SK-N-SH (cell line): ENCODE measurements at places on chromosomes 11 and 22.

DNA sequence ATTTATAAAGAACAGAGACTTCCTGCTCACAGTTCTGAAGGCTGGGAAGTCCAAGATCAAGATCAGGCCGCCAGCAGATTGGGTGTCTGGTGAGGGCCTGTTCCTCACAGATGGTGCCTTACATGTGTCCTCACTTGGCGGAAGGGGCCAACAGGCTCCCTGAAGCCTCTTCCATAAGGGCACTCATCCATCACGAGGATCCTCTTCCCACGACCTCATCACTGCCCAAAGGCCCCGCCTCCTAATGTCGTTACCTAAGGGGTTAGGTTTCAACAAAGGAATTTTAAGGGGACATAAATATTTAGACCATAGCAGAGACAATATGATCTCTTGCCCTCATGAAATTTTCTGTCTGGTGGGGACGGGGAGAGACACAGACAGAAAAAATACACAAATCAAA, 18.6 kb downstream of the TP53AIP1 start:
- no peak for DNase-seq

GRCh38 chr22:44522526-44523170, 24.6 kb upstream of the RTL6 start:
- DNase-seq: no peak

DNA sequence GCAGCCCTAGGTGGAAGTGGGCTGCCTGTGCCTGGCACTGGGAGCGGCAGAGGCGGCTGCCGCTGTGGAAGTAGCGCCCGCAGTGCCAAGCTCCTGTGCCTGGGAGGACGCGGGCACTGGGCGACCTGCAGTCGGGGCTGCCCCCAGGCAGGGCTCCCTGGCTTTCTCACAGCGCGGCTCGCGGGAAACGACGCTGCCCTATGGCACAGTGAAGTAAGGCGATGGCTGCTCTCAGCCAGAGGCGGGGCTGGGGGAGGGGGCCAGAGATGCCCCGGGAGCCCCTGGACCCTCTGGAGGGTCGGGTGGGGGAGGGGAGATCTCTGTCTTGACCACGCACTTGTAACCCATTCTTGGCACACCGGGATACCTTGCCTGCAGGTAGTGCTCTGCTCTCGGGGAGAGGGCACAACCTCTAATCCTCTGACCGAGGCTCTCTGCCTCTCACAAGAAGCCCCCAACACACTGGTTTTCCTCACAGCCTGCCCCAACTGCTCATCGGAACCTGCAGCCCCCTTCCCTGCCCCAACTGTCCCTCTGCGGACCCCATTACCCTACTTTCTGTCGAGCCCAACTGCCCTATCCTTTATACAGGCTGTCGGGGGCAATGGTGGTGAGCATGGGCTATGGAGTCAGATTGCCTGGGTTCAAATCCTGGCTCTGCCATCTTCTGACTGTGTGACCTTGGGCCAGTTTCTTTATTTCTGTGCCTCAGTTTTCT, 32.2 kb upstream of the TRIM29 start:
- no peak for DNase-seq

- DNase-seq: no peak
Observed at GRCh38 chr22:40512426-40513136, 123.9 kb downstream of the MRTFA start.

DNA sequence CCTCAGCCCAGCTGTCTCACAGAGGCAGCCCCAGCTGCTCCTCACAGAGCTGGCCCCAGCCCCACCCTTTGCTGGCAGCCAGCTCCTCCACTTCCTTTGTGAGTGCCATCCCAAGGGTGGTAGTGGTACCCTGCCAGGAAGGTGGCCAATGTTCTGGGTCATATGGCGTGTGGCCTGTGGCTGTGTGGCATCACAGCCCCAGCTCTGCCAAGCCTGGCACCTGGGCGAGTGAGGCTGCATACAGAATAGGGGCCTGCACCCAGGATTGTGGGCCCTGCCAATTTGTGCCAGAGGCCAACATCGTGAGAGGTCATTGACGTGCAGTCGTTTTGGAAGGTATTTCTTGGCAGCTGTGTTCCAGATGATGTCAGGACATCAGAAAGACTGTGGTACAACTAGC, 10.7 kb downstream of the TUB start:
- no peak for DNase-seq

GRCh38 chr11:99571094-99571493, 550.3 kb downstream of the CNTN5 start:
- no peak for DNase-seq

GRCh38 chr11:10478574-10479550, 23.8 kb downstream of the AMPD3 start:
- no peak for DNase-seq

DNA sequence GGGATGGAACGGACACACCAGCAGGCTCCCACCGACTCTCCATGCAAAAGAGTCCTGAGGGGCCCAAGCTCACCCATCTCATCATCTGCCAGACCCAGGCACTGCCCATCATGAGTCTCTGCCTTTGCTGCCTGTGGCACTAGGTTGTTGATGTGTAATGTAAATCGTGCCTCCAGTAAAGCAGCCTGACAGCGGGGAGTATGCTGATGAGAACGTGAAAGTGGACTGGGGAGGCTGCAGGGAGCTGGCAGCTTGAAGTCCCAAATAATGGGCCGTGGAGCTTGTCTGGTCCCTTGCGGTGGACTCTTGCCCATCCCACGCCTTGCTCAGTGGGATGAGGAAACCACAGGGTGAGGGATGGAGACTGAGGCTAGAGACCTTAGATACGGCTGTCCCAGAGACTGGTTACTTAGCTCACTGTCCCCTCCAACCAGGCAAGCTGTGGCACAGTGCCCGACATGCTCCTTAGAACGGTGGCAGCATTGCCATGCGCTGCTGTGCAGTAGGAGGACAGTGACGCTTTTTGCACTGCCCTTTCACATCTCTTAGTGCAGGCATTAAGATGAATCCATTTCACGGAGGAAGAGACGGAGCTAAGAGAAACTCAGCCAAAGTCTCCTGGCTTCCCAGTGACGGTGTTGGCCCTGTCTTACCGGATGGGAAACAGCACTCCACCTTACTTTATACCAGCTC, 39.6 kb upstream of the PLET1 start:
- no peak for DNase-seq

DNA sequence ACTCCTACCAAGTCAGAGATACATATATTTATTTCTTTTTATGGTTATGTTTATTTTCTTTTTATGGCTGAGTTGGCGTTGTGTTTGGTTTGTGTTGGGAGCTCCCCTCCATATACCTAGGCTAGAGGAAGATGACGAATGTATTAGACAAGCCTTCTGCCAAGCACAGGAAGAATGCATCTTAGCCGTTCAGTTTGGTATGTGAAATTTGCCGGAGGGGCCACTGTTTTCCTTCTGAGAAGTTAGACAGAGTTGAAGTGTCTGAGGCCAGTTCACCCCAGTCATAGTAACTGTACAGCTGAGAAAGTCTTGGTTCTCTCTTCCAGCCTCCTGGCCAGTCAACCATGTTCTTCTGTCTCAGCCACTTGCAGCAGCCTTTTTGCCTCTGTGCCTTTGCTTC, 29.8 kb downstream of the TEAD1 start:
- no peak for DNase-seq

GRCh38 chr11:27720277-27720830, 20.1 kb upstream of the BDNF start:
- DNase-seq: peak; percentile 62

DNA sequence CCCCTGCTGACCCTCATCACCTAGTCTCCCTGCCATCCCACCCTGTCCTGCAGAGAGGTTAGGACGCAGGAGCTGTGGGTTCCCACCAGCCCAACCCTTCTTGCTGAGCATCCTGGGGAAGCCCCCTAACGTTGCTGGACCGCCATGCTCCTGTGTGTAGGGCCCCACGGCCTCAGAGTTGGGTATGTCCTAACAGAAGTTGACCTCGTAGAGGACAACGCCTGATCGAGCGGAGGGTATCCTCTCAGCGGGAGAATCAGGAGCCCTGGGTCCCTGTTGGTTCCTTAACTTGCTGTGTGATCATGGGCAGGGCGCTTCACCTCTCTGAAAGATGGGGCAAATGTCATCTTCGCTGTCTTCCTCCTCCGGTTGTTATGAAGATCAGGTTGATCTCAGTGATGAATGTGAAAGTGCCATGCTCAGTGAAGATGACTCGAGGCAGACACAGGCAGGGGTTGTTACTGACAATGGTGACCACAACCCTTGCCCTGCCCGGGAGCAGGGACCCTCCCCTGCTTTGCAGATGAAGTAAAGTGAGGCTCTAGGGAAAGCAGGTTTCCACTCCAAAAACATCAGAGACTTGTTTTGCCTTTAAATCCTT, 19.3 kb upstream of the CD5 start:
- DNase-seq: no peak

DNA sequence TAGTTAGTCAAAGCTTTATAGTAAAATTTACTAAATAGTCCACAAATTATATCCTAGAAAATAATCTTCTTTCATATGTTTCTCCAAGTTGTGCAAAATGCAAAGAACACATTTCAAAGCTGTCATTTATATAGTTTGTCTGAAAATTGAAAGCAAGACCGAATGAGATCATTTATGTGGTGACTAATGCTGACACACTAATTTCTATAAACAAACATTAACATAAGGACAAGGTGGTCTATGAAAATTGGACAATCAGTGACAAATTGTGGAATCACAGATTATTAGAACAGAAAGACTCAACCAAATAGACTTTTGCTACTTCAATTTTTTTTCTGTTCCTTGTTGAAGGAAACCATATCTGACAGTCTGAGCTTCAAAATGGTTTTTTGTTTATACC, 1056.1 kb downstream of the LRRC4C start:
- DNase-seq: no peak

GRCh38 chr11:64859542-64860414, 15.3 kb upstream of the CDC42BPG start:
- DNase-seq: no peak

- no peak for DNase-seq
Observed at GRCh38 chr11:30510750-30511149, 75.4 kb downstream of the MPPED2 start.

GRCh38 chr11:110207123-110207522, 89.3 kb downstream of the RDX start:
- DNase-seq: no peak

DNA sequence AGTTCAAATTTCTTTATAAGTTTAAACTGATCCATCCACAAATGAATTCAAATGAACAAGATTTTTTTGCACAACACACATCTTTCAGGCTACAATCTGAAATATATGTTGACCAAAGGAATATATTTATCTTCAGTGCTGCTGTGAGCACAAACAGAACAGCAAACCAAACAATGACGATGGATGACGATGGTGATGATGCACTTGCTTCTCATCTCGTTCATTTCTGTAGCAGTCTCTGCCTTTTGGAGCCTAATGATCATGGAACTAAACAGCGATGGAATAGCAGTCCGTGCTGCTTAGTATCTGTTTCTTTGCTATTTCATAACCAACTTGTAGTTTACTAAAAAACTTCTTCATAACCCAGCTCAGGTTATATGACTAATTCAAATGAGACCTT, 220.7 kb upstream of the BLID start:
- DNase-seq: no peak

- no peak for DNase-seq
Observed at GRCh38 chr11:1040428-1041148, 4.1 kb upstream of the MUC6 start.

DNA sequence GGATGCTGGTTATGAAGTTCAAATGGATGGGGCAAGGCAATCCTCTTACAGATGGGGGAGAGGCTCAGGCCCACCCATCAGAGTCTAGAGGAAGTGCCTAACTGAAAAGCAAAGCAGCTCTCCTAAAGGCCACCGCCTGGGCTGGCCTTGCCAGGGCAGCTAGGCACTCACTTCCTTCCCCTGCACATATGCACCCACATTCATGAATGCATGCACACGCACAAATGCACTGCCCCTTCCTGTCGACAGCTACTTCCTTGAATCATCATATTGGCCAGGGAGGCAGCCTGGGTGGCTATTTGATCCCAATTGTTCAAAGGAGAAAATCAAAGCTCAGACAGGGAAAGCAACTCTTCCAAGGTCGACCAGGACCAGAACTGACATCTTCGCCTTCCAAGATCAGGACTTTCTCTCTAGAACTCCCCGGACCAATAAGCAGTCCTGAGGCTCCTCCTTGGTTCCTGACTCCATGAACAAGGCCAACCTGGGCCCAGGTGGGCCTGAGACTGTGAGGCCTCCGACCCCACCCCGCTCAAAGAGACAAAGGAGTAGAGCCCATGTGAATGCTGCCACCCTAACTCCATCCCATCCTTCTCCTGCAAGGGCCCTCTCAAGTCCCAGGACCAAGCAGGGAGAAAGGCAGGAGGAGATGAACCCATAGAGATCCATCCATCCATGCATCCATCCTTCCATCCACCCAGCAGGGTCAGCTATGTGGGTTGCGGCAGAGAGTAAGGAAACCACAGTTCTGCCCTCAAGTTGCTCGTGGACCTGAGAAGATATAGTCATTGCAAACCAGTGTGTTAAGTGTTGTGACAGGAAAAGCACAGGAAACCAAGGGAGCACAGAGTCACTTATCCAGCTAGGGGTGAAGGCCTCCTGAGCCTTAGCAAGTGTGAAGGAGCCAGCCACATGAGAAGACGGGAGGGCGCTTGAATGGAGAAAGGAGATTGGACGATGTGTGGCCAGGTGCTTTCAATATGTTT, 35.4 kb upstream of the LMO1 start:
- no peak for DNase-seq

DNA sequence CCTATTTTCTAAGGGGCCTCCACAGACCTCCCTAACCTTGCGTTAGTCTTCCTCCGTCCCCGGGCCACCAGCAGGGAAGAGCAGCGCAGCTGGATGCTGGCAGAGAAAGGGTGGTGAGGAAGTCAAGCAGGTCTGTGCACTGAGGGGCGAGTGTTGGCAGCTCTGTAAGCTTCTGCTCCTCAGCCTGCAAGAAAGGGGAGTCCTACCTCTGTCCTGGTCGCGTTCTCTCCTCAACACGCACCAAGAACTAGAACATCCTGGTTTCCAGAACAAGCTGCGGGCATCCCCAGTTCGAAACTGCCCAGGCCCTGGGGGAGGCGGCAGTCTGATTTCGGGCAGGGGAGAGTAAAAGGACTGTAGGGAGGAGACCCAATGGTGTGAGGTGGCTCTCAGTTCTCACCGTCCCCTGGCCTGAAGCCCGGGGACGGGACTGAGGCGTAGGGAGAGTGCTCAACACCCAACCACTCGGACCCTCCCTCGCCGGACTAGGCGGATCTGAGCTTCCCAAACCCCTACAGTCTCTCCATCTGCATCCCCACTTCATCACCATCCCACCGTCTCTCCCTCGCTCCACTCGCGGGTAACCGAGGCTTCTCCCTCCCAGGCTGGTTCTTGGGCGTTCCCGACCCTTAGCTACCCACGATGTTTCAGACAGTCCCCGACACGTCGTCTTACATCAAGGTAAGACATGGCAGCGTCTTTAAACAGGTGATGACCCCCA, 7.7 kb upstream of the FLI1 start:
- peak; percentile 49 for DNase-seq

- no peak for DNase-seq
Observed at GRCh38 chr11:85475660-85476517, 151.3 kb downstream of the DLG2 start.

GRCh38 chr11:121564948-121565684, 112.3 kb upstream of the SORL1-AS1 start:
- DNase-seq: no peak
